Activated CD8-positive, alpha-beta memory T cell treated with anti-CD3 and anti-CD28 coated beads for 1 hour (primary cell): ENCODE measurements at places on chromosomes 7 and 10.

- DNase-seq, result no peak
These were observed 213.7 kb downstream of the TWIST1 start for GRCh38 chr7:18903695-18904094.

- DNase-seq, result no peak
These were observed 81.7 kb downstream of the KMT2C start for GRCh38 chr7:152354061-152354460.

- no peak for DNase-seq
These were observed 7.7 kb downstream of the PON2 start for GRCh38 chr7:95427166-95427565.

GRCh38 chr10:110717781-110718589, 73.8 kb downstream of the RBM20 start:
- no peak for DNase-seq

- DNase-seq, result no peak
These were observed 7.8 kb downstream of the NODAL start for GRCh38 chr10:70433581-70434280.

DNA sequence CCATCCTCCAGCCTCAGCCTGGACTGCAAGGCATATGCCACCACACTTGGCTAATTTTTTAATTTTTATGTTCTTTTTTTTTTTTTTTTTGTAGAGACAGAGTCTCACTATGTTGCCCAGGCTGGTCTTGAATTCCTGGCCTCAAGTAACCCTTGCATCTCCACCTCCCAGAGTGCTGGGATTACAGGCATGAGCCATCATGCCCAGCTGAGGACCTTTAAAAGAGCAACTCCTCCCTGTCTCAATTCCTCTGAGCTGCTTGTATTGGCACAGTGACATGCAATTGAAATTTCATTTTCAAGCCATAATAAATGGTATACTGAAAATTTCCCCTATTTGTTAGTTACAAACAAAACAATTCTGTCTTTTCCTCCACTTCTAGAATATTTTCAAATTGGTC, 19.5 kb downstream of the DNAJB9 start:
- DNase-seq, result no peak

- DNase-seq, result no peak
These were observed 36.2 kb upstream of the XPNPEP1 start for GRCh38 chr10:109959259-109960145.

DNA sequence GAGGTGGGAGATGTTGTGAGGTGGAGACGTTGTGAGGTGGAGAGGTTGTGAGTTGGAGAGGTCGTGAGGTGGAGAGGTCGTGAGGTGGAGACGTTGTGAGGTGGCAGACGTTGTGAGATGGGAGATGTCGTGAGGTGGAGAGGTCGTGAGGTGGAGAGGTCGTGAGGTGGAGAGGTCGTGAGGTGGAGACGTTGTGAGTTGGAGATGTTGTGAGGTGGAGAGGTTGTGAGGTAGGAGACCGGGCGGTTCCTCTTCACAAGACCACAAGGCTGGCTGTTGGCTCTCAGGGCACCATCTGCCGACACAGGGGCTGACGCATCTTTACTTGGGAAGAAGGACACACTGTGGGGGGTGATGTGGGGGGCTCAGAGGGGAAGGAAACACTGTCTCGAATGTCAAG, 34.7 kb upstream of the SHH start:
- DNase-seq, result no peak

DNA sequence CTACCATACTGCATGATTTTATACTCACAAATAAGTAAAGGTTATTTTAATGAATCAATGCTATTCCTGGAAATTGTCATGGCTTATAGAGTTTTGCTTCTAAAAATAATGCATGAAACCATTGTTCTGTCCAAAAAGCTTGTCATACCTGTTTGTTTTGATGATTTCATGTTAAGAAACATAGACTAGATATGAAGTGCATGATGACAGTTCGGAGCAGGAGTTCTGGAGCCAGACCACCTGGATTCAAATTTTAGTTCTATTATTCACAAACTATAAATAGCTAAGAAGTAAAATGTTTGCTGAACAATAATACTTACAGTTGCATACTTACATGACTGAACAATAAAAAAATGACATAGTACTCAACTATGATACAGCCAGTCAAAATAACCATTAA, 107.0 kb upstream of the AKR1E2 start:
- no peak for DNase-seq

GRCh38 chr10:57715233-57715632, 552.5 kb downstream of the IPMK start:
- no peak for DNase-seq

GRCh38 chr10:124465777-124466488, 4.3 kb downstream of the LHPP start:
- no peak for DNase-seq

DNA sequence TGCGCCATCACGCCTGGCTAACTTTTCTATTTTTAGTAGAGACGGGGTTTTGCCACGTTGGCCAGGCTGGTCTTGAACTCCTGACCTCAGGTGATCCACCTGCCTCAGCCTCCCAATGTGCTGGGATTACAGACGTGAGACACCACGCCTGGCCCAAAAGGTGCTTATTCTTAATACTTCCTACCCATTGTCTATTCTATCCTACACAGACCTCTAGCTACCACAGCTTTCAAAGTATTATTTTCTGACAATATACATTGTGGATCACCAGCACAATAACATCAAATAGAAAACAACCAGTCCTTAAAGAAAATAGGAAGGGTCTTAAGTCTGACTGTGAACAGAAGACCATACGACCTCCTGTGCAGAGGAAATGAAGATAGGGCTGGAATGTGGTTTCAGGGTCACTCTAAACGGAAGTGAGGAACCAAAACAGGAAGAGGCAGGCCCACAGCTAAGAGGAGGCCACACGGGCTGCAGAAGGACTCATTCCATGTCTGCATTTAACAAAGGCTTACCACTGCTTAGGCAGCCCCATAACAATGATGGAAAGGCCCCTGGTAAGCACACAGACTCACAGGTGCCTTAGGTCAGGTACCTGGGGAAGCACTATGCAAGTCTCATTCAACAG, 115.2 kb downstream of the ZFAND4 start:
- DNase-seq, result no peak

GRCh38 chr7:94145602-94146001, 141.4 kb upstream of the BET1 start:
- no peak for DNase-seq

GRCh38 chr7:55178863-55179773, 160.3 kb downstream of the EGFR start:
- no peak for DNase-seq

- DNase-seq, result peak; percentile 85
These were observed 31.7 kb upstream of the EPC1 start for GRCh38 chr10:32378363-32379317.

GRCh38 chr10:64484811-64485330, 963.7 kb downstream of the REEP3 start:
- DNase-seq, result no peak

DNA sequence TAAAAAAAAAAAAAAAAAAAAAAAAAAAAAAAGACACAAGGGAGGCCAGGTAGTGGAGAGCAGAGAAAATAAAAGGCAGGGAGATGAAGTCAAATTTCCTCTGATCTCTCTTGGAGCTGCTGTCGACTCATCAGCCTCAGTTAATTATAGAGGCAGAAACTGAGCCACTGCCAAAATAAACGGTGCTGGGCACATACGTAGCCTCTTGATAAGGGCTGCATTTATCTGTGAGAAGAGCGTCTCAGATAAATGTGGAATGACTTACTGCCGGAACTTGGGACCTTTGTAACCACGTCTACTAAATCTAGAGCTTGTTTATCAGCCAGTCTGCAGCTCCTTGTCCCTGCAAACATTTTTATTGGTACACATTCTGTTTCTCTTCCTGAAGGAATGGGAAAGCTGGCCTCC, 162.3 kb downstream of the BAMBI start:
- DNase-seq, result no peak

- DNase-seq, result no peak
These were observed 61.7 kb downstream of the ICA1 start for GRCh38 chr7:8200316-8200715.

DNA sequence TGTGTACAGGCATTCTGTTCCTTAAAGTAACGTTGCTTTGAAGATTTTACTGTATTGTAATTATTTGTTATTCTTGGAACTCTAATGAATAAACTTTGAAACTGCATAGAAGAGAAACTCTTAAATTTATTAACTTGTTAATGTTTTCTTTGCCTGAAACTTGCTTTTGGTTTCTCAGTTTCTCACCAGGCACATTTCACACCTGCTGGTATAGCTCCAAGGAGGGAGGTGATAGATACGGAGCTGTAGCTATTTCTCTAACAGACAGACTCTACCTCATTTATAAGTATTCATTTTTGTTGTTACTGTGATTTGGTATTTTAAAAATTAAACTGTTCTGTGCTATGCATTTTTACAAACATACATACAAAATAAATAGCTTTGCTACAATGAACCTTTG, 32.7 kb downstream of the R3HCC1L start:
- no peak for DNase-seq

GRCh38 chr10:77062381-77062780, 575.2 kb downstream of the KCNMA1 start:
- no peak for DNase-seq

GRCh38 chr7:80334196-80334595, 177.7 kb downstream of the GNAT3 start:
- no peak for DNase-seq

DNA sequence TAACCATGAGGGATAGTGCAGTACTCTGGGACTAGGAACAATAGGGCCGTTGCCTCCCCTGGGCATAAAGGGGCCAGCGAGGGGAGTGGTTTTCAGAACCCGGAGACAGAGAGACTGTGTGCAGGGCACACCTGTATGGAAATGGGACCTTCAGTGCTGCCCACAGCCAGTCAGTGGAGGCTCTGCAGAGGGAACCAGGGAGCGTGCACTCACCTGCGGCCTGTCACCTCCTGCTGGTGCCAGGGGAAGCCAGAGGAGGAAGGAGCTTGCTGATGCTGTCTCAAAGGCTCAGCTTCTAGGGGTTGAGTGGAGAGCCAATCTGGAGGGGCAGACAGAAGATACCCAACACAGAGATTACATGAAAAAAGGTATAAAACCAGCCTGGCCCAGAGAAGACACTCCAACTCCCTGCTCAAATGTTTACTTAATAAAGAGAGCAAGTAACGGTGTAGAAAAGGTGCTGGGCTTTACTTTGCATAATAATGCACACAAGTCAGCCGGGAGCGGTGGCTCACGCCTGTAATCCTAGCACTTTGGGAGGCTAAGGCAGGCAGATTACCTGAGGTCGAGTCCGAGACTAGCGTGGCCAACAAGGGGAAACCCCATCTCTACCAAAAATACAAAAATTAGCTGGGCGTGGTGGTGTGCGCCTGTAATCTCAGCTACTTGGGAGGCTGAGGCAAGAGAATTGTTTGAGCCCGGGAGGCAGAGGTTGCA, 35.5 kb upstream of the WAPL start:
- DNase-seq, result no peak

GRCh38 chr7:3517344-3517743, 216.3 kb downstream of the SDK1 start:
- no peak for DNase-seq

- DNase-seq, result no peak
These were observed 21.5 kb downstream of the INSYN2A start for GRCh38 chr10:127174866-127175265.

DNA sequence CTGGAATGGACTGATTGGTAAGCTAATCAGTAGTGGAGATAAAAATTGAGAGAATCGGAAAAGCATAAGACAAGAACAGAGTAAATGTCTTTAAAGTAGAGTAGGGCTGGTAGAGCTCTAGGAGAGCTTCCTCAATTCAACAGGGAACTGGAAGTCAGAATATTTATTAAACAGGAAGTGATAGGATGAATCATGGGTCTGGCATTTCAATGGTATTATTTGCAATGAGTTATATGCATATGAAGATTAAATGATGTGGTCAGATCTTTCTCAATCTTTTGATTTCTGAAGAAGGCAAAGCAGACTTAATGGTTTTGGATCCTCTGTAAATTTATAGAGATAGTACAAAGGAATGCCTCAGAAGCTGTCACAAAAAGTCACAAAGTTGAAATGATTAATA, 349.0 kb downstream of the HPSE2 start:
- no peak for DNase-seq

GRCh38 chr7:70347463-70348254, 749.4 kb downstream of the AUTS2 start:
- DNase-seq, result no peak

GRCh38 chr7:78673272-78673671, 780.2 kb downstream of the MAGI2 start:
- DNase-seq, result no peak

DNA sequence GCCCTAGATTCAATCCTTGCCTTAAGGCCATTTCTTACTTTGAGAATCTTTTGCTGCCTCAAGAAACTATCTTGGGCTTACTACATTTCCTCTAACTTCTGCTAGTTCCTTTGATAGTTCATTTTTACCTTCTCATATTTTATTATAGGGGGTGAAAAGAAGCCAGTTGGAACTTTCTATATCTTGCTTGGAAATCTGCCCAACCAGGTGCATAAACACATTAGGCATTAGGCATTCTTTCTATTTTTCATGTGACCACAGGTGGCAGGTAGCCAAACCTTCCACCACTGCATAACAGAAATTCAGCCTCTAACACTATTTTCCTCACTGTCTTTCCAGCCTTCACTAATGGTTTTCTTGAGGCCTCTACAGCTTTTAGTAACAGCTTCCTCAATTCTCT, 300.0 kb upstream of the SP8 start:
- DNase-seq, result no peak

DNA sequence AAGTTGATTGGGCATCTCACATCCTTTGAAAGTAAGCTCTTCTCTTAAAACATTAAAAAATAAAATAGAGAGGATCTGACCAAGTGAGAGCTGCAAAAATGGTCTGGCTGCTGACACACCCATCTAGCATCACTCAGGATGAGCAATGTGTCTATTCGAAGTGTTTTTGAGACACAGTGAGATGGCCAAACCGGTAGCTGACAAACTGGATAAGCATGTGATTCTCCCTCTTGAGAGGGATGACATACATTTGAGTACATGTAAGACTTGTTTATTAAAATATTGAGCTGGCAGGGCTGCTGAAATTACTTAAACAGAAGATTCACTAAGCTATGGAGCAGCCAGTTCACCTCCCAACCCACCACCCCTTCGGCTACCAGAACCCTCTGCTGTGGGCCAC, 333.9 kb downstream of the ADRA2A start:
- no peak for DNase-seq

GRCh38 chr10:113651021-113651420, 12.8 kb downstream of the NRAP start:
- DNase-seq, result no peak

- no peak for DNase-seq
These were observed 29.3 kb upstream of the NCAPG2 start for GRCh38 chr7:158733775-158734494.

GRCh38 chr10:71554671-71555070, 158.0 kb downstream of the CDH23 start:
- DNase-seq, result no peak
